ENCODE measurements at places on chromosomes 6 and 20.

- no peak for DNase-seq
These were observed 1.1 kb upstream of the ZNF512B start for GRCh38 chr20:63970714-63971431.

GRCh38 chr6:161836643-161837448, 563.0 kb upstream of the AGPAT4 start:
- no peak for DNase-seq

DNA sequence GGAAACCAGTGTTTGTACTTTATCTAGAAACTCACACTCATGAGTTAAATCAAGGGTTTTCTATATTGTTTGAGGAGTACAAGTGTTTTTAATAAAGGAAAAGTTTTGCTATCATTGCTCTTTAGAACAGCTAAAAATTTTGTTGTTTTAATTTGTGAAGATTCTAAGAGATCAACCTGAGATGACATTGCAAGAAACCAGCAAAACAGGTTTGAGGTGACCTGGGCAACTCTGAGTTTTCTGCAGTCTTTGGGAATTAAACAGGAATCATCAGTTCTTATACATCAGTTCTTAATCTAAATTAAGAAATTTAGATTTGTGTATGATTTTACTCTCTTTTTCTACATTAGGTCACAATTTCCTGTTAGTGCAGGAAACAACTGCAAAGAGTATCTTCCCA, 114.5 kb downstream of the JAG1 start:
- no peak for DNase-seq

GRCh38 chr6:116352515-116353471, 18.0 kb upstream of the DSE start:
- no peak for DNase-seq

DNA sequence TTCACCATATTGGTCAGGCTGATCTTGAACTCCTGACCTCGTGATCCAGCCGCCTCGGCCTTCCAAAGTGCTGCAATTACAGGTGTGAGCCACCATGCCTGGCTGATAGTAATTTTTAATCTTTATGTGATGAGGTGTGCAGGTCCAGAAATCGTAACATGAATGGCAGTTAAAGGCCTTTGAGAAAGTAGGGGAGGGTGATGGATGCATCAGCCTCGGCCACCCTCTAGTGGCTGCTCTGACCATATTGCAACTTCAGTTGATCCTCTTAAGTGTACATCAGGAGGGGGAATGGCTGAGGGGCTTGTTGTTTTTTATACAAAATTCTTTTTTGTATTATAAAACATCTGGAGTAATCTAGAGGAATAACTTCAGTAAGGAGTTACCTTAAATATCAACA, 193.0 kb downstream of the ZFAND3 start:
- no peak for DNase-seq

DNA sequence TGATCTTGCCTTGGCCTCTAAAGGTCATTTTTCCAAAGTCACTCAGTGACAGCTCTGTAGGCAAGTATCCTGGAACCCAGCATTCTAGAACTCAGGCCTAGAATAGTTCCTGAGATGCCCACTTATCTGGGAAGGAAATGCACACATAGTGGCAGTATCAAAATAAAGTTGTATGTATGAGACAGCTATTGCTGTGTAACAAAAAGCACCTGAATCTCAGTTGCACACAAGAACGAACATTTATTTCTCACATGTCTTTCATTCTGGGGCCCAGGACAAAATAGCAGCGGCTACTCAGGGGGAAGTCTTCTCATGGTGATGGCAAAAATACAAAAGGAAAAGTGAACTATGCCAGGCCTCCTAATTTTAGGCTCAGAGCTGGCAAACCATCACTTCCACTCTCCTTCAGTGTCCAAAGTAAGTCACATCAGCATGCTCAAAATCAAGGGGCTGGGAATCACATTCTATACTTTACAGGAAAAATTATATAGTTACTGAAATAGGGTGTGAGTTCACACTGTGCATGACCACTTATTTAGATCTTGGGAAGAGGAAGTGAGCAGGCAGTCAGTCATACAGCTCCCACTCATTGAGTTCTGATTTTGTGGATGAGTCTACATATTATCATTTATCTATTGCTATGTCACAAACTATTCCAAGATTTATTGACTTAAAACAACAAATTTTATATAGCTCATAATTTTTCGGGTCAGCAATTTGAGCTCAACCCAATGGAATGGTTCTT, 133.7 kb upstream of the RIN2 start:
- DNase-seq: no peak

DNA sequence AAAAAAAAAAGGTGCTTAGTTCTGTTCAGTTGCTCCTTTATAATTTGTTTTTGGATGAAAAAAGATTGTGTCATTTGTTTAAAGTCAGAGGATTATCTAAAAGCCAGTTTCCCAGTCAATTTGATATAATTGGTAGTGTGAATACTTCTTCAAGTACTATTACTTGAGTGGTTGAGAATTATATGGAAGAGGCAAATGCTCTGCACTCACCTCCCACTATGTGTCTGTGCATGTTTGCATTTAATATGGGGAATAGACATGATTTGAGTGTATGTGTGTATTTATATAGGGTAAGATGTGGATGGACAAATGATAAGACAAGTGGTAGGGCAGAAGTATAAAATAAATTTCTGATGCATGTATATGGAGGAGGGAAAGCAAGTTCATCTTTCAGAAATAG, 15.8 kb downstream of the GJA1 start:
- no peak for DNase-seq

DNA sequence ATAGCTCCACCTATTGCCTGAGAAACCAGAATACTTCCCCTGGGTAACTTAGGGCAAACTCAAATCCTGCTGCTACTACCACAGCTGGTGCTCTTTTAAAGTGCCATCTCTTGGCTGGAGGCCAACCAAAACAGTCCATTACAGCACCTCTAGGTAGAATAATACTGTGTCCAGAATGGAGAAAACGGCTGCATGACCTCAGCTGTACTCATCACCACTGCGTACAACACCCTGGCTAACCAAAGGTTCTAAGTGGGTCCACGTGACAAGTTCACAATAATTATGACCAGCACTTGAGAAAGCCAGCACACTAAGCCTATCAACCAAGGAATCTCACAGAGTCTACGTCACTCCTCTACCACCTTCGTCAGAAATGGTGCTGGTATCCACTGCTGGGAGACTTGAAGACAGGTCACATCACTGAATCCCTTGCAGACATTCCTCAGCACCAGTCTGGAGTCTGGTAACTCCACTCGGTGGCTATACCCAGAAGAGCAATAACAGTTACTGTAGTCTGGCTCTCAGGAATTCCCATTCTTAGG, 40.9 kb upstream of the PKIB start:
- DNase-seq: no peak

DNA sequence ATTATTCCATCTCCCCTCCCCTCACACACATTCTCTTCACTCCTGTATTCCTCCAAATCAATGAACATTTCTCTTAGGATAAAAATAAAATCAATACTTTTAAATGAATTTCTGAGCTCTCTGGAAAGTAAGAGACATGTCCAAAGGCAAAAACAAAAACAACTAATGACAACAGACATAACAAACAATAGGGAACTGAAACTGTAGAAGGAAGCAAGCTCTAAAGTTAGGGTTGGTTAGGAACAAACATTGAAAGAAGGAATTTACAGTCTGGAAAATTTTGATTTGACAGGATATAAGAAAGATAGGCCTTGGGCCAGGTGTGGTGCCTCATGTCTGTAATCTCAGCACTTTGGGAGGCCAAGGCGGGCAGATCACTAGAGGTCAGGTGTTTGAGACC, 17.5 kb upstream of the MYCT1 start:
- DNase-seq: no peak

- DNase-seq: no peak
These were observed 37.8 kb upstream of the EYA4 start for GRCh38 chr6:133203344-133203697.

- DNase-seq: no peak
These were observed 818 bp upstream of the MDGA1 start for GRCh38 chr6:37698264-37699137.

DNA sequence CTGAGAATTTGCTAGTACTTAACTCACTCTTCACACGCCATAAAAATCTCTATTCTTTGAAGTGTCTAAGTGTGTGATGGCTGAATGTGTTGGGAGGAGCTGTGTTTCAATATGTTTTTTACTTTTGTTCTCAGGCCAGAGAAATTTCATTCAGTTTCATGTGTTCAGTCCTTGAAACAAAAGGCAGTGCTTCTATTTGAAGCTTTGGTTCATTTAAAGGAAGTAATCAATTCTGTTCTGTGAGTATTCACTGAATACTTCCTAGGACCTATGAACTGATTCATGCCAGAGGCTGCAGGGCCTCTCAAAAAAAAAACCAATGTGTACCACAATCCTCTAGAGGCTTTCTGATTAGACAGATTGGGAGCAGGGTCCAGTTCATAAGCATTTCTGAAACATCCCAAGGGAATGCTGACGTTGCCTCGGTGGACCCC, 12.4 kb upstream of the F13A1 start:
- DNase-seq: no peak

DNA sequence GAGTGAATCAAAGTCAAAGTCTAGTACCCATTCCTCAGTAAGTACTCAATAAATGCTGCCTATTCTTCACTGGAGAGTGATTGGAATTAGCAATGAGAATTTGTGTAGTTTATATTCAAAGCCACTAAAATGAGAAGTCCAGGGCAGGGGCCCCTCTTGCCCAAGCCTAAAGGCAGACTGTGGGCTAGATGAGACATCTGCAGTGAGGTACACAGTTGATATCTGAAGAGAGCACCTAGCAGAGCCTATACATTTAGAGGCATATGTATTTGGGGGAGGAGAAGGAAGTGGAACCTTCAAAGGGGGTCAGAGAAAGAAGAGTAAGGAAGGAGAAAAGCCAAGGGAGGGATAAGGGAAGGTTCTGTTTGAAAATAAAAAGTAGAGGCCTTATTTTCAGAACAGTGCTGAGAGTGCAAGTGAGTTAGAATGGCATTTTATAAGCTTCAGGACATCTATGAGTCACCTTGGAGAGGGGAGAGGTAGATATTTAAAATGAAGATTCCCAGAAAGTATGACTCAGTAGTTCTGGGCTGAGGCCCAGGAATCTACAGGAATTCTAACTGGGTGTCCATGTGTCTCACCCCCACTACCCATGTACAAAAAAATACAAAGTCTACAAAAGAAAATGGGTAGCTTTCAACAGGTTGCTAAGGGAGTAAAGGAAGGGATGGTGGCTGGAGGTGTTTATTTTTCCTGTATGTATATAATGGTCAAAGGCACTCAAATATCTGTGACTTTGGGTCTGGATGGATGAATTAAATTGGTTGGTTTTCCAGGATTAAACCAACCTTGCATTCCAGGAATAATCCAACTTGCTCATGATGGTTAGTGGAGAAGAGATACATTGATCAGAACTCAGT, 135.1 kb downstream of the ZFP64 start:
- no peak for DNase-seq

- DNase-seq: no peak
These were observed 66.2 kb downstream of the SLC22A23 start for GRCh38 chr6:3390698-3391097.

DNA sequence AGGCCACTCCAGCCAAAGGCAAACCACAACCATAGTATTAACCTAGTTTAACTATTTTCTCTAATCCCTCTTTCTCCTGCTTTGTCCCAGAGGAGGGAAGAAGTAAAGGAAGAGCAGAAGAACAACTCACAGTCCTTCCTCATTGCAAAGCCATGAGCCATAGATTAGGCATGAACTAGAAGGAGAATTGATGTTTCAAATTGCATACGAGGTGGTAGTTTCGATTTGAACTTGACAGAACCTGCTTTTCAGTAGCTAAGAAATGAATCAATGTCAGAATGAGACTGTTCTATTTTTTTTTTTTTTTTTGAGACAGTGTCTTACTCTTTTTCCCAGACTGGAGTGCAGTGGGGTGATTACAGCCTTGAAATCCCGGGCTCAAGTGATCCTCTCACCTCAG, 48.3 kb downstream of the PROKR2 start:
- no peak for DNase-seq

DNA sequence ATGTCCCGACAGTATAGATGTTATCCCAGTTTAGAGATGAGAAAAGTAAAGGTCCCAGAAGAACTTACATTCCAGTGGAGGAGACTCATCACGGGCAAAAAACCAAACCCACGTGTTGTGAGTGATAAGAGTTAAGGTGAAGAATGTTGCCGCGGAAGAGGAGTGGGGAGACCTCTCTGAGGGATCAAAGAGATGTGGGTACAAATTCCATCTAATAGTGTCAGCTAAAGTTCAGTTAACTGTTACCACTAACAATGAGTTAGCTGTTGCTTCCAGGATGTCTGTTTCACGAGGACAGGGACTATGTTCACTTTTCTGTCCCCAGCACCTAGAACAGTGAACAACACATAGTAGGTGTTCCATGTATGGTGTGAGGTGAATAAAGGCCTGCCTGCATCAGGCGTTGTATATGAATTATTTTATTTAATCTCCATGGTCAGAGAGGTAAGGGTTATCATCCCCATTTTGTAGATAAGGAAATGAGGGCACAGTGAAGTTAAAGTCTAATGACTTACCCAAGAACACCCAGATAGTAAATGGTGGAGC, 39.8 kb upstream of the RSPO4 start:
- no peak for DNase-seq

- no peak for DNase-seq
These were observed 132.5 kb downstream of the FAXC start for GRCh38 chr6:99216959-99217358.

DNA sequence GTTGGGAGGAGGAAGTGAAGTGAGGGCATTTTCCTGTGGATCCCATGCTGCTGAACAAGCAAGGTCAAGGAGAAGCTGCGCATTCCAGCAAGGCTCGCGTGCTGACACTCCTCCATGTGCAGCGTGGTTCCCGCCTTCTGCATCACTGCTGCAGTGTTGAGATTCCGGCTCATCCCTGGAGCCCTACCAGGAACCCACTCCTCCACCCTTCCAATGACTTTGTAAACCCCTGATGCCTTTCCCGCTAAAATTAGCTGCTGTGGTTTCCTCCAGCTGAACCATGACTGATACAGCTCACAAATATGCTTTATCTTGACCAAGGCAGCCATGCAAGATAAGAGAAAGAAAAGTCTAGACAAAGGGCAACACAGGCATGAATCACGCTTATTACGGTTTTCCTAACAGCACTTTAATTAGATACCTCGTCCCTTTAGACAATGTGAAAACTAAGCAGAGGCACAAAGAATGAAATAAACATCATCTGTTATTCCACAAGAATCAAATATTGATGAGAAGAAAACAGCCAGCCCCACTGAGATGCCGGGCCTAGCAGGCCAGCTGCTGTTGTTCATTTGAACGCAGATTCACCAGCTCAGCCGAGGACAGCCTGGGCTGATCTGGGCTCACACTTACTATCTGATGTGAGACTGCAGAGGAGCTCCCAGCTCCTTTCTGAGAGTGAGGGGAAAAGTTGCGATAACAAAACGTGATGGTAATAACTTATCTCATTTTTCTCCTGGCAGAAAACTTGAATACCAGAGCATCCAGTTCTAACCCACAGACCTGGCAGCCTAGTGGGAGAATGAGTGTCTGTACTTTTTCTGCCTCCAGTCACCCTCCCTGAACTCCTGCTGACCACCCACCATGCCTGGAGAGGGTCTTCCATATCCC, 14.2 kb upstream of the BNIP5 start:
- no peak for DNase-seq

DNA sequence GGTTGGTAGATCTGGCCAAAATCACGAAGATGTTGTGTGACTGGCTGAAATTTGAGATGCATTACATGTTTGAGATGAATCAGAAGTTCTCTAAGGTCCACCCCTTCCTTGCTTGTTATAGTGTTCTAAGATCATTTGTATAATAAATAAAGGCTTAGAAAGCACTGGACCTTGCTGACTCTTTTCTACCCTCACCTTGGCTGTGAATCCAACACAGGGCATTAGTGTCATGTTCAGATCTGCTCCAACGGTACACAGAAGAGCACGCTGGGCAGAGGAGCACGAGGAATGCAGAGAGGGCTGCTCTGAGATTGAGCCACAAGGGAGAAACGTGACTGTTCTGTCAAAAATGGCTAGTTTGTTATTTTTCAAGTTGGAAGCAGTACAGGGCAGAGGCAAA, 169.5 kb upstream of the HDAC2 start:
- no peak for DNase-seq
